ENCODE measurements at places on chromosomes 6 and 20.

GRCh38 chr6:125212377-125212776 is 58.8 kb downstream of the TPD52L1 start:
- no peak for DNase-seq

DNA sequence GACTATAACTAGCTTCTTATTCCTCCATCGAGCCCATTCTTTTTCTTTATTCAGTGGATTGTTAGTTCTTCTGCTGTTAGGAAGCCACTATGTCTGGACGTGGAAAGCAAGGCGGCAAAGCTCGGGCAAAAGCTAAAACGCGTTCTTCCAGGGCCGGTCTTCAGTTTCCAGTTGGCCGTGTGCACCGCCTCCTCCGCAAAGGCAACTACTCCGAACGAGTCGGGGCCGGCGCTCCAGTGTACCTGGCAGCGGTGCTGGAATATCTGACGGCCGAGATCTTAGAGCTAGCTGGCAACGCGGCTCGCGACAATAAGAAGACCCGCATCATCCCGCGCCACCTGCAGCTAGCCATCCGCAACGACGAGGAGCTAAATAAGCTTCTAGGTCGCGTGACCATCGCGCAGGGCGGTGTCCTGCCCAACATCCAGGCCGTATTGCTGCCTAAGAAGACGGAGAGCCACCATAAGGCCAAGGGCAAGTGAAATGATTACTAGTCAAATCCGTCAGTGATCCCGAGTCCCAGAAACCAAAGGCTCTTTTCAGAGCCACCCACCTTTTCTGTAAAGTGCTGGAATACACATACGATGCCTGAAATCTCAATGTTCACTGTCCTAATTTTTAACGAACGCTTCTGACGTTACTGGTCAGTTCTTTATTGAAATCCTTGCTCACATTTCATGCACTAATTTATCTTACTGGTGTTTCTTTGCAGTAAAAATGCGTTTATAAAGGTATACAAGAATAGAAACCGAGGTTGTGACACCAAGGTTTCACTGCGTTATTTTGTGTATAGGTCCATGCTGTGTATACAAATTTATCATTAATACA is 129.9 kb downstream of the HFE start:
- peak; percentile 74 for DNase-seq

- no peak for DNase-seq
Observed at GRCh38 chr20:588932-589672, 21.0 kb downstream of the TCF15 start.

GRCh38 chr20:36861625-36861874 is 14.4 kb upstream of the TLDC2 start:
- DNase-seq: no peak

- no peak for DNase-seq
Observed at GRCh38 chr6:114712129-114712662, 369.4 kb upstream of the HS3ST5 start.

DNA sequence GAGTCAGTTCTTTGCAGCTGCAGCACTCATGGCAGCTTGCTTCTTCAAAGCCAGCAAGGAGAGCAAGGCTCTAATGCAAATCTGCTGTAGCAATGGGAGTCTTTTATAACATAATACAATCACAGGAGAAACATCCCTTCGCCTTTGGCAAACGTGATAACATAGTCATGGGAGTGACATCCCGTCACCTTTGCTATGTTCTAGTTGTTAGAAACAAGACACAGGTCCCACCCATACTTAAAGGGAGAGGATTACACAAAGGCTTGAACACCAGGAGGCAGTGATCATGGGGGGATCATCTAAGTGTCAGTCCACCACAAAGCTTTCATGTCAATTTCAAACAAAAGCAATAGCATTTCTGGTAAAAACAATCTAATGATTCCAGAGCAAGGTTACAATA is 40.1 kb upstream of the PHACTR2 start:
- DNase-seq: no peak

DNA sequence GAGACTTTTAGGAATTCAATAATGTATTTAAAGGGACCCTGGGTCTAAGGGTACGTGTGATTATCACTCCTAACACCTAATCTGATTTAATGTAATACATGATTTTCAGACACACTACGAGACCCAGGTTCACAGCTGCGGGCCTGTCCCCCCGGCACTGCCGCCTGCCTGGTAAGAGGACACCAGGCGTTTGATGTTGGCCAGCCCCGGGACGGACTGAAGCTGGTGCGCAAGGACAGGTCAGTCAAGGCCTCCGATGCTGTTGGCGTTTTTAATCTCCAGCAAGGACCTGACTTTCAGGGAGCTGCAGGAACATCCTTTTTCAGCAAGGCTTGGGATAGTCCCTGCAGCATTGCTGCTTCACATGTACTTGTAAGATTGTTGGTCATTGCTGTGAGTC is 58.2 kb downstream of the IGF2R start:
- DNase-seq: no peak

DNA sequence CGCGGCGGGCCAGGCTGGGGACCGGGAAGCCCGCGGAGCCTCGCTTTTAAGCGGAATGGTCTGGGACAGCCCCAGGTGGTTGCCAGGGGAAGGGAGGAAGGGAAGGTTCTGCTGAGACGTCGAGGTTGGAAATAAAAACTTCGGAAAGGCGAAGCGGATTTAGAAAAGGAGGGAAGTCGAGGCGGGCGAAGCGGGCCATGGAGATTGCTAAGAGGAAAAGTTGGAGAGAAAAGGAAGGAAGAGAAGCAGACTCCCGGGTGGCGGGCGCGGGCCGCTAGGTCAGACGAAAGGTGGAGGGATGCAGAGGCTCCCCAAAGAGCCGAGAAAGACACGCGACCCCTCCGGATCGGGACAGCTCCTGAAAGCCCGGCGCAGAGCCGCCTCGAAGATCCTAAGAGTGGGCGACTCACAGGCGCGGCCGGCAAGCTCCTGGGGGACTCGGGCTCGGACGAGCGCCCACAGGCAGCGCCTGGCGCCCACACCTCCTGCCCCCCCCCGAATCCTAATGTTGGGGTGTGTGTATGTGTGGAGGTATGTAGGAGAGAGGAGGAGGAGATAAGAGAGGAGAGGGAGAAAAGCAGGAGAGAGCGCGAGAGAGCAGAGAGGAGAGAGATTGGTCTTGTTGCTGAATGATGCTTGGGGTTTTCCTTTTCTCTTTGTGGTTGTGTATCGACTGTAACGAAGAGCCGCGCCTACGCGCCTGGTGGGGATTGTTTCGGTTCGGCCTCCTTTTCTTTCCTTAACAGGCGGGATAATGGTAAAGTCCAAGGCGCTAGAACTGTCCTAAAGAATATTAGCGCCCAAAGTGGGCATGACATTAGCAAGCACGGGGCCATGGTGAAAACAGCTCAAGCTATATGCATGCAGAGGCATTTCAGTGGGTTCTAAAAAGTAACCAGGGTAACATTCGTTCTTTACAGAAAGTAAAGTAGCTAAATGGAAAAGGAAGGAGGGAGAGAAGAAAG is 1.5 kb downstream of the TFAP2B start:
- DNase-seq: no peak

All from mesothelial cell of epicardium (in vitro differentiated cells).